ENCODE measurements at places on chromosomes 4 and X. TPM values are rescaled to one million over a fixed set of nuclear protein-coding genes. Genes with fewer than 3 reads are reported as not detected.

DNA sequence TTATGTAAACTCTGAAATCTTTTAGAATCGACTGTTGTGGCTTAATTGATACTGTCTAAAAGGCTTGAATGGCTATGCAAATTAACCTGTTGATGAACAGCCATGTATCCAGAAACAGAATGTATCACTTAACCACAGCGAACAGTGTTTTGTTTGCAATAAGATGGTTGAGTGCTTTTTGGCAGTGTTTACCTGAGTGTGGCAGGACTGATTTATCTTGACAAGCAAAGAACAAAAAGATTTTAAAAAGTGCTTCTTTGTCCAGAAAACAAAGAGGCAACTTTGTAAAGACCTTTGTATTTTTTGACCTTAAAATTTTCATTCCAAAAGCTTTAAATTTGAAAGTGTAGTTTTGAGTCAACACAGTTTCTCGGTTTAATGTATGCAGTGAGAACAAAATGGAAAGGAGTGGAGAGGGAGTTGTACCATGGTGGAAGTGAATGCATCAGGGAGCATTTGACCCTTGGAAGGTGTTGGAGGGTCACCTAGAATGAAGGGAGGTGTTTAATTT lies 18.0 kb downstream of the ARHGAP10 start:
- H3K27me3 ChIP-seq: no peaks in the 10 kb centered on the region
- no peak overlapping the region for H3K27ac ChIP-seq
- DNase-seq: no peak
- H3K4me1 ChIP-seq: no peaks in the 10 kb centered on the region
- no peaks in the 10 kb centered on the region for H3K36me3 ChIP-seq

- DNase-seq: no peak
- no peaks in the 10 kb centered on the region for H3K36me3 ChIP-seq
- H3K27me3 ChIP-seq: no peaks in the 10 kb centered on the region
Measured at GRCh38 chr4:89267392-89267791, 40.2 kb downstream of the GPRIN3 start.

DNA sequence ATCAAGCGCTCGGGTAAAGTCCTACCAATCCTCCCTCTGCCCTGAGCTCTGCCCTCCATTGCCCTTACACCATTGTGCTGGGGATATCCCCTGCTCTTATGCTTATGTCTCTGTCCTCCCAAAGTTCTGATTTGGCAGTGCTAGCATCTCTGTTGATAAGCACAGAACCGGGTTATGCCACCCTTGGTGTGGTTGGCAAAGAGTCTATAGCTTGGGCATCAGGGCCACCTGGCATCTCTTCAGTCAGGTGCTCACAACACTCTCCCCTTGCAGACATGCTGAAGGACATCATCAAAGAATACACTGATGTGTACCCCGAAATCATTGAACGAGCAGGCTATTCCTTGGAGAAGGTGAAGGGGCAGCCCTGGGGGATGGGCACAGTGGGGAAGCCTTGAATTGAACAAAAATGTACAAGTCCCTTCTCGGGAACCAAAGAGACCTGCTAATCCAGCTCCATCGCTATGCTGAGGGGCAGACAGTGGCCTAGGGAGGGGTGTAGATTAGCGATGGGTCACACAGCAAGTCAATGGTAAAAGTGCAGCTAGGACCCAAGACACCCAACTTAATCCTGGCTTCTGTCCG lies 3.8 kb downstream of the MAGED2 start:
- peaks cover 26% of the 10 kb centered on the region for H3K4me1 ChIP-seq
- H3K4me3 ChIP-seq: no peak overlapping the region
- no peak overlapping the region for H3K27ac ChIP-seq
- no peak for DNase-seq
- no peaks in the 10 kb centered on the region for H3K36me3 ChIP-seq

GRCh38 chr4:112673686-112674085 lies 36.7 kb downstream of the LARP7 start:
- no peaks in the 10 kb centered on the region for H3K36me3 ChIP-seq
- H3K4me3 ChIP-seq: no peak overlapping the region
- H3K4me1 ChIP-seq: no peaks in the 10 kb centered on the region
- no peaks in the 10 kb centered on the region for H3K27me3 ChIP-seq

DNA sequence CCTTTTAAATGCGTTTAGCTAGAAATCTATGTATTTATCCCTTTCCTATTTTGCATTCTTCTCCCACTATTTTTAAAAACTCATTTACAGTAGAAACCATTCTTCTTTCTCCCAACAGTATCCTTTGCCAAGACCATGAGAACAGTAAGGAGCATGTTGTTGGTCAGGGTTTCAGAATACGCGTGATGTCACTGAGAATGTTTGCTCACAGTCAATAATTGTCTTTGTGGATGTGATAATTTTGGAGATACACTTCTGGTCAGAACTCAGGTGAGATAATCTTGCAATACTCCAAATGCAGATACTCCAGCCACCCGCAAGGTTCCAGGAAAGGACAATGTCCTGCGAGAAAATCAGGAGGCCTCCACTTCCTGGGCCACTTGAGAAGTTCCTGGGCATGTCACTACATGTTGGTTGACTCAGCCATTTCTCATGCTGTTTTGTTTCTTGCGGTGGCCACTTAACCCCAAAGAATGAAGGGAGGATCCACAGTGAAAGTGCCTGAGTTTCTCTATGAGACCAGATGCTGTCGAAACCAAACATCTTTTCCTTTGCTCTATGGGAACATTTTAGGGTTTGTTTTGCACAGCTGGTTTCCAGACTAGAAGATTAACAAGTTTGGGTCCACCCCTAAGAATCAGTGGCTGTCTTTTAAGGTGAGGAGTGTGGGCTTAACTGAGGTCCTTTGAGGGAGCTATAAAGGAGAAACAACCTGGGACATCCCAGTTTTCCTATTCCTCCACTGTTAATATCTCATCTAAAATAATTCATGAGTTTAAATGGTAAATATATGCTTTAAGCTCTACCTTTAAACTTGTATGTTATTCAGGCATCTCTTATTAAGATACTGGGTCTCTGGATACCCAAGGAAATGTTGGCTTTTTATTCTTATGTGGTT lies 116.0 kb downstream of the SOWAHB start:
- H3K27ac ChIP-seq: no peak overlapping the region
- H3K4me3 ChIP-seq: no peak overlapping the region
- no peak for DNase-seq
- H3K27me3 ChIP-seq: no peaks in the 10 kb centered on the region
- H3K4me1 ChIP-seq: no peaks in the 10 kb centered on the region
- H3K36me3 ChIP-seq: no peaks in the 10 kb centered on the region

GRCh38 chr4:79598801-79599200 lies 190.8 kb upstream of the GK2 start:
- DNase-seq: no peak
- no peaks in the 10 kb centered on the region for H3K4me1 ChIP-seq
- no peaks in the 10 kb centered on the region for H3K27me3 ChIP-seq
- no peaks in the 10 kb centered on the region for H3K36me3 ChIP-seq
- H3K27ac ChIP-seq: no peak overlapping the region

- H3K4me3 ChIP-seq: no peak overlapping the region
- DNase-seq: no peak
Measured at GRCh38 chr4:165393704-165394103, 14.9 kb downstream of the CPE start.

GRCh38 chr4:157220371-157220881 lies at the start of gene GRIA2:
Gene GRIA2, plus strand, starts transcription at chr4:157220728. Its CDS starts 315 bp downstream, at chr4:157221043.
- H3K4me1 ChIP-seq: no peaks in the 10 kb centered on the region
- peak within 1 kb of the TSS; percentile 52 for H3K4me3 ChIP-seq
- peaks cover 39% of the 10 kb centered on the region for H3K27me3 ChIP-seq
- no peak within 1 kb of the TSS for H3K27ac ChIP-seq
- no peaks in the 10 kb centered on the region for H3K36me3 ChIP-seq
- no peak for DNase-seq

DNA sequence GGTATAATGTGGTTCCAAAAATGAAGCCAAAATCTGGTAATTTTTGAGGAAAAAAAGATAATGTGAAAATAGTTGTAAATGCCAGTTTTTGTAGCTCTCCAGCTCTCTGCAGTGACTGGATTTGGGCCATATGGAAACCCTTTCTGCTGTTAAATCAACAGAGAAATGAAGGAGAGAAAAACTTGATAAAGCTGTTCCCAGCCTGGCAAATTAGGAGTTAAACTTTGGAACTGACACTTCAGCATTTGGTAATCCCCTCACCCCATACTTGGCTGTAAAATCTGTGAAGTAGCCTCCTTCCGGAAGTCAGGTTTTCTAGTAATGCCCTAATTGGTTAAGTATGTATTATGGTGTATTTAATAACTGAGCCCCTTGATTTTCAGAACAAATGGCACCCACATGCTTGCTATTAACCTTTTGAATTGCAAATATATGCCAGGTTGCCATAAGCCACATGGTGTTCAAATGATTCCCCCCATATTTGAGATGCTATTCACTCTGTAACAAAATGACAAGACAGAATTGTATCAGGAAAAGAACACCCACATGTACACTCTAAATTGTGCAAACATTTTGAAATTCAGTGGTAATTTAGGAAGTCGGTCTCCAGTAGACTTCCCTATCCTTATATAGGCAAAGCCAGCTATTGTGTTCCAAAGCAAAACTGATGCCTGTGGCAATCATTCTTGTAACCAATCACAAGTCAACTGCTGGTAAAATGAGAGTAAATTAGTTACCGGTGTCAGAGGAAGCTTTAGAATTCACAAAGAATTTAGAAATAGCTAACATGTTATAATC lies 96.3 kb upstream of the ADAMTS3 start:
- H3K36me3 ChIP-seq: no peaks in the 10 kb centered on the region
- H3K4me1 ChIP-seq: no peaks in the 10 kb centered on the region
- H3K4me3 ChIP-seq: no peak overlapping the region
- DNase-seq: no peak
- H3K27me3 ChIP-seq: no peaks in the 10 kb centered on the region
- no peak overlapping the region for H3K27ac ChIP-seq

DNA sequence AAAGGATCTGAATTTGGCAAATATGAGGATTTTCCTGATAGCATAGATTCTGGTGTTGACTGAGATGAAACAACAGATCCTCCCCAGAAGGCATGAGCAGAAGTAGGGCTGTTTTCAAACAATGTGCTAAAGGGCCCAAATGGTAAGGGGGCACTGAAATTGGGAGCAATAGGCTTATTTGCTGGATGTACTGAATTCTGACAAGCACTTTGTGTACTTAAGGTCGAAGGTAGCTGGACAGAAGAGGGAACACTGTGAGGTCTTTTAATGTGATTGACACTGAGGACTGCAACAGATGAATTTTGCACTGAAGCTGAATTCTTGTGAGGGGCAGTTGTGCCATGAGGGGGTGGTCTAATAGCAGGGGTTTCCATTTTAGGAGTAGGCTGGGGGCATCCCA lies 21.2 kb upstream of the COX18 start:
- H3K27me3 ChIP-seq: no peaks in the 10 kb centered on the region
- no peak overlapping the region for H3K27ac ChIP-seq
- peaks cover 5% of the 10 kb centered on the region for H3K36me3 ChIP-seq
- no peak overlapping the region for H3K4me3 ChIP-seq
- DNase-seq: no peak
- peaks cover 14% of the 10 kb centered on the region for H3K4me1 ChIP-seq

- no peaks in the 10 kb centered on the region for H3K27me3 ChIP-seq
- no peaks in the 10 kb centered on the region for H3K36me3 ChIP-seq
- DNase-seq: no peak
- H3K4me3 ChIP-seq: no peak overlapping the region
- H3K27ac ChIP-seq: no peak overlapping the region
- H3K4me1 ChIP-seq: peaks cover 7% of the 10 kb centered on the region
Measured at GRCh38 chrX:2545144-2545543, 44.4 kb upstream of the DHRSX start.

DNA sequence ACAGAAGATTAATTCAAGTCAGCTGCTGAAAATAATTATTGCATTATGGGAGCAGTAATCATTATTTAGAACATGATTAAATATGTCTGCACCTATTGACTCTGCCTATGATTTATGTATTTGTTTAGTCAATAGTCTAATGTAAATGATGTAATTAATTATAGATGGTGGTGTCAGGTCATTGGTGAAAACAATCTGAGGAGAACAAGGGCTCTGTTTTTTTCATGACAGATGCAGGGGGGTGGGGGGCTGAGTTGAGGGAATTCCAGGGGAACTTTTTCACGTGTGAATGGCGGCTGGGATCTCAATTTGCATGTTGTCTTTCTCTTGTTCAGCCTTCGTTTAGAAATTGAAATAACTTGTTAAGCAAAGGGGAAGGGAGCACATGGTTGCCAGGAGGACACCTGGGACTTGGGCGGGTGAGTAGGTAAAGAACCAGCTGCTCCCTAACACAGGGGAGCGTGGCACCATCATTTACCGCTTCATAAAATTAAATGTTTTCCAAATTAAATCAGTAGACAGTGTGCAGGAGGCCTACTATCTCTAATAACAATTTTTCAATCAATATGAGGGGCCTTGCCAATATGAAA lies 65.4 kb downstream of the NKX6-1 start:
- no peak overlapping the region for H3K4me3 ChIP-seq
- H3K4me1 ChIP-seq: no peaks in the 10 kb centered on the region
- no peaks in the 10 kb centered on the region for H3K36me3 ChIP-seq
- no peaks in the 10 kb centered on the region for H3K27me3 ChIP-seq
- DNase-seq: no peak

DNA sequence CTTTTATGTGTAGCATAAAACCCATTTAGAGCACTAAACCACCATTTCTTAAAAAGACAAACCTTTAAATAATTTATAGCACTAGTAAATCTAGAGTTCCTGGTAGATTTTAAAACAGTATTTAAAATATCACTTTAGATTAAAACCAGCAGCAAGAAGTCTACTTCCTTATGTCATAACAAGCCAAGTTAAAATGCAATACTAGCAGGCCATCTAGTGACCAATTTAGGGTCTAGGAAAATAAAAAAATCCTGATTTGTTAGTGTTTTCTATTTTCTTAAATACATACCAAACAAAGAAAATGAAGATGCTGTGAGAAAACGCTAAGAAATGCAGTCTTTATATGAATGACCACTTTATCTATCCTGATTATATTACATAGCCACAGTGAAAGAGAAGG lies 53.9 kb downstream of the PAPSS1 start:
- no peaks in the 10 kb centered on the region for H3K4me1 ChIP-seq
- no peaks in the 10 kb centered on the region for H3K27me3 ChIP-seq
- no peak for DNase-seq
- H3K36me3 ChIP-seq: no peaks in the 10 kb centered on the region
- H3K4me3 ChIP-seq: no peak overlapping the region

GRIA3 gene
- total RNA-seq: 0.78 TPM

KLHL13 gene
- 3.5 TPM for total RNA-seq

CCNA2 gene
- 1.2 TPM for total RNA-seq

SEL1L3 gene
- 8.7 TPM for total RNA-seq

MAGEA3 gene
- total RNA-seq: not detected

TBC1D8B gene
- total RNA-seq: 10.3 TPM

HSD17B13 gene
- not detected for total RNA-seq

Measured in tibial nerve (tissue), 4 donors.